ENCODE measurements at places on chromosomes 12 and 14. TPM values are rescaled to one million over a fixed set of nuclear protein-coding genes. Genes with fewer than 3 reads are reported as not detected.

- no peak for DNase-seq
These were observed 1103.1 kb downstream of the VRK1 start for GRCh38 chr14:97900196-97900854.

DNA sequence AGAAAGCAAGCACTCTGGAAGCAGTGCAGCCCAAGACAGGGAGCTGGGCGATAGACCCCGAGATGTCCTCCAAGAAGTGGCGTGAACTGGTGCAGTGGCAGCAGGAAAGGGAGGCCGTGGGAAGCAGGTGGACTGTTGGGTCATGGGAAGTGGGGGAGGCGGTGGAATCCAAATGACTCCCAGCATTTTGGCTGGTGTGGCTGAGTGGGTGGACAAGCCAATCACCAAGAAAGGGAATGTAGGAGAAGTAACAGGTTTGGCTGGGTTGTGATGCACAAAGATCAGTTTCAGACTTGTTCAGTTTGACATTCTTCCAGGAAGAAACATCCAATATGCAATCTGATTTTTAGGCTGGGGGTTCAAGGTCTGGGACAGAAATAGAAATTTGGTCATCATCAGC lies 46.0 kb upstream of the KTN1 start:
- no peak for DNase-seq

GRCh38 chr12:116144384-116144783 lies 133.1 kb downstream of the MED13L start:
- no peak for DNase-seq

GRCh38 chr12:118271770-118272417 lies 100.8 kb downstream of the TAOK3 start:
- DNase-seq = no peak

GRCh38 chr14:100911665-100912316 lies 8.3 kb upstream of the RTL1 start:
- peak; percentile 5 for DNase-seq

GRCh38 chr14:58060077-58060476 lies 91.9 kb downstream of the ARMH4 start:
- peak; percentile 5 for DNase-seq

DNA sequence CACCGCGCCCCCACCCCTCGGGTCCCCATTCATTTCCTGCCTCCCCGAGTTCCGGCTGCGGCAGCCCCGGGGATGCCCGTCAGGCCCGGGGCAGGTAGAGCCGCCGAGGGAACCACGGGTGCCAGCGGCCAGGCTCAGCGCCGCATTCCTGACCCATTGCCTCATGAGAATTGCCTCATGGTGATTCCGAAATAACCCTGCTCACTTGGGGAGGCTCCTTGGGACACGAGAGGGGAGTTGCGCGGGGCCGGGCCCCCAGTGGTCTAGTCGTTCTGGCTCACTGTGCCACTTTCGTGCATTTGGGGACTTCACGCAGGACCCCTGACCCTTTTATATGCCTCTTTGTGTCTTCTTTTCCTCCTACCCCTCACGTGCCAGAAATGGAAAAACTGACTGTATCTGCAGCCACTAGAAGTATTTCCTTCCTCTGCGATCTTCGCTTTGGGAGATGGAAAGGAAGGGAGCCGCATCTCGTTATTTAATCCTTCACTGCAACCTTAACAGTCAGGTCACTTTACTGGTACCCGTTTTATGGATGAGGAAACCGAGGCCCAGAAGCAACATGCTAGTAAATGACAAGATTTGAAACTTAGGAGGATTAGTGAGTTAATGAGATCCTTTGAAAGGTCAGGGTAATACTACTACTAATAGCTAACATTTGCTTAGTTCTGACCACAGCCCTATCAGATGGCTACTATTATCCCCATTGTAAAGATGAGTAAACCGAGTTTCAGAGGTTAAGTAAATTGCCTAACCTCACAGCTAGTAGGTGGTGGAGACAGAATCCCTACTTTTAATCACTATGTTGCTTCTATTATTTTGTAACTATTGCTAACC lies 768 bp downstream of the PTPN11 start:
- peak; percentile 72 for DNase-seq

DNA sequence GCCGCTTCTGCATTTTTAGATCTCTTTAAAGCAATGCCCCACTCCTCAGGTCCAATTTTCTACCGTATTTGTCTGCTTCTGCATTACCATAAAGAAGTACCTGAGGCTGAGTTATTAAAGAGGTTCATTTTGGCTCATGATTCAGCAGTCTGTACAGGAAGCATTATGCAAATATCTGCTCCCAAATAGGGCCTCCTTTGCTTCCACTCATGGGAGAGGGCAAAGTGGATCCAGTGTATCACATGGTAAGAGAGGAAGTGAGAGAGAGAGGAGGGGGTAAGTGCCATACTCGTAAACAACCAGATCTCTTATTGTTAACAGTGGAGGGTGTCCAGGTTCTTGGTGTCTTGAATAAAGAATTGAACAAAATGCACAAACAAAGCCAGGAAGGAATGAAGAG lies 316.1 kb upstream of the SEL1L start:
- no peak for DNase-seq

GRCh38 chr12:4106621-4107020 lies 166.9 kb upstream of the CCND2 start:
- DNase-seq = no peak

- DNase-seq = no peak
These were observed 51.2 kb downstream of the SINHCAF start for GRCh38 chr12:31274520-31275300.

GRCh38 chr14:92144708-92145107 lies 22.9 kb downstream of the CPSF2 start:
- DNase-seq = peak; percentile 22

- peak; percentile 11 for DNase-seq
These were observed 39.2 kb upstream of the CD163 start for GRCh38 chr12:7542813-7543212.

DNA sequence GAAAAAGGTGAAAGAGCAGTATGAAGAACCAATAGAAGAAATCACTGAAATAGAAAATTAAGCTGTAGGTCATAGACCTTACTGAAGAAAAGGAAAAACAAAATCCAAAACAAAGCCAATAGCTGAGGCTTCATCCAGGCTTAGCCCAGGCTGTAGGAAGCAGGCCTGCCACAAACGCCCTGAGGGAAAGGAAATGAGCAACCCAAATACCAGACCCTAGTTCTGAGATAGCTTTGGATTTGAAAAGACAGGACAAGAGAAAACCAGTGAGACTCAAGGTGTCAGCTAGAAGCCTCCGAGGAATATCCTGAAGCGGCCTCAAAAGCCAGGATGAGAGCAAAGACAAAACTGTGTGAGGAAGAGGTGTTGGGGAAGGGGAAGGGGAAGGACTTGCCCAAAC lies 79.2 kb downstream of the FERMT2 start:
- no peak for DNase-seq

DNA sequence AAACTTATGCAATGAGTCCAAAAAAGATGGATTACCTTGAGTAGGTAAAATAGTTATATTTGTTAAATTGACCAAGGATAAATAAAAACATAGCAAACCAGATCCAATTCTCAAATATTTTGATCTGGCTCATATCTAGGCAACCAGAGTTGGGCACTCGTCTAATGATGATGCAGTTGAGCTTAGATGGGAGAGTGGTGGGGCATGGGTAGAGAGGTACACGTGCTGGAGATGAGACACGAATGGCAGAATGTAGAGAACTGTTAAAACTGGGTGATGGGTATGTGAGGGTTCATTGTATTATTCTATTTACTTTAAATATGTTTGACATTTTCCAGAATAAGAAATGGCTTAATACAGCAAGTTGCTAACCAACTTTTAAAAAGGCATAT lies 7.6 kb upstream of the RNF34 start:
- DNase-seq = no peak

DNA sequence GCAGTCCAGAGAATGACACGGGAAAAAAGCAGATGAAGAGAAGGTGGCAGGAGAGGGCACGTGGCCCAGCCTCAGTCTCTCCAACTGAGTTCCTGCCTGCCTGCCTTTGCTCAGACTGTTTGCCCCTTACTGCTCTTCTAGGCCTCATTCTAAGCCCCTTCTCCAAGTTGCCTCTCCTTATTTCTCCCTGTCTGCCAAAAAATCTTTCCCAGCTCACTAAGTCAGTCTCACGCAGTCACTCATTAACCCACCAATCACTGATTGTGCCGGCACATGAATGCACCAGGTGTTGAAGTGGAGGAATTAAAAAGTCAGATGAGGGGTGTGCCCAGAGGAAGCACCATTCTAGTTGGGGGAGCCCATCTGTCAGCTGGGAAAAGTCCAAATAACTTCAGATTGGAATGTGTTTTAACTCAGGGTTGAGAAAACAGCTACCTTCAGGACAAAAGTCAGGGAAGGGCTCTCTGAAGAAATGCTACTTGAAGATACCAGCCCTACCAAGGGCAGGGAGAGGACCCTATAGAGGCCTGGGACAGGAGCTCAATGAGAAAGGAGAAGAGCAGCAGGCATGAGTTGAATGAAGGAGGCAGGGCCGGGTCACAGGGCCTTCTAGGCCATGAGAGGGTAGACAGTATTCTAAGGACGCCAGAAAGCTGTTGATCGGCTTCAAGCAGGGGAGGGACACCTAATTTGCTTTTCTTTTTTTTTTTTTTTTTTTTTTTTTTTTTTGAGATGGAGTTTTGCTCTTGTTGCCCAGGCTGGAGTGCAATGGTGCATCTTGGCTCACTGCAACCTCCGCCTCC lies 40.9 kb downstream of the DAD1 start:
- DNase-seq = no peak

DNA sequence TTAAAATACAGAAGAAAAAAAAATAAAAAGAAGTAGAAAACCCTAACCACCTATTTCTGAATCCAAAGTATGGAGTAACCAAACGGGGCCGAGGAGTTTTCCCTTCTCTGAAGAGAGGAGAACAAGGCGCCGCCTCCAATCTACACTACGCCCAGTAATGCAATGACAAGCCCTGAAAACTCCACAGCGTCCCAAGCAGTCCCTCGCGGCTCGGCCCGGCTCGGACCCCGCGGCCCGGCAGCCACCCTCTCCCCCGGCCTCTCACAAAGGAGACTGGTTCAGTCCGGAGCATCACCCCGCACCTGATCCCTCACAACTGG lies 371 bp downstream of the CHD8 start:
- no peak for DNase-seq

DNA sequence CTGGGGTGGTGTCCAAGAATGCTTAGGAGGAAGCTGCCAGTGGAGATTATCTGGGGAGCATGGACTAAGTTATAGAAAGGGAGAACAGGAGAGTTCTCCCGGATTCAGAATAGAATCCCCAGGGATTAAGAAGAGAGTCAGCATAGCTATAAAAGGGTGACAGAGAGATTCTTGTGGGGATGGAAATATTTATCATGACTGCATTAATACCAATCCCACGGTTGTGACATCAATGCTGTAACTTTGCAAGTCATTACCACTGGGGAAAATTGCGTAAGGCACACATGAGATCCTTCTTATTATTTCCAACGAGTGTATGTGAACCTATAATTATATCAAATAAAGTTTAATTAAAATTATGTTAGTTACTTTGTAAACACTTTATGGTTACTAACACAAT lies 447.9 kb upstream of the TMEM132C start:
- peak; percentile 15 for DNase-seq

GRCh38 chr14:54568821-54569595 lies 2.1 kb downstream of the SAMD4A start:
- peak; percentile 31 for DNase-seq

GRCh38 chr14:44798386-44799242 lies 163.1 kb downstream of the KLHL28 start:
- no peak for DNase-seq

- DNase-seq = peak; percentile 52
These were observed 179.2 kb upstream of the DCN start for GRCh38 chr12:91361864-91362263.

DNA sequence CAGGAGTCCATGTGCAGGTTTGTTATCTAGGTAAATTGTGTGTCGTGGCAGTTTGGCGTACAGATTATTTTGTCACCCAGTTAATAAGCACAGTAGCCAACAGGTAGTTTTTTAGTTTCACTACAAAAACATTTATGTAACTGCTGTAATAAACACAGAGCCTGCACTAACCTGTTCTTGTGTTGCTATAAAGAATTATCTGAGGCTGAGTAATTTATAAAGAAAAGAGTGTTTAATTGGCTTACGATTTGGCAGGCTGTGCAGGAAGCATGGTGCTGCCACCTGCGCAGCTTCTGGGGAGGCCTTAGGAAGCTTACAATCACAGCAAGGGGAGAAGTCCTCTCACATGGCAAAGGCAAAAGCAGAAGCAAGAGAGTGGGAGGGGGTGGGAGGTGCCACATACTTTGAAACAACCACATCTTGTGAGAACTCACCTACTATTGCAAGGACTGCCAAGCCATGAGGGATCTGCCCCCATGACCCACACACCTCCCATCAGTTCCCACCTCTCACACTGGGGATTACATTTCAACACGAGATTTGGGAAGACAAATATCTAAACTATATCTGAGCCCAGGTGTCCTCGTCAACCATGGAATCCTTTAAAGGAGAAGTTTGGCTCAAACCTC lies 266.4 kb upstream of the GRIP1 start:
- no peak for DNase-seq

DNA sequence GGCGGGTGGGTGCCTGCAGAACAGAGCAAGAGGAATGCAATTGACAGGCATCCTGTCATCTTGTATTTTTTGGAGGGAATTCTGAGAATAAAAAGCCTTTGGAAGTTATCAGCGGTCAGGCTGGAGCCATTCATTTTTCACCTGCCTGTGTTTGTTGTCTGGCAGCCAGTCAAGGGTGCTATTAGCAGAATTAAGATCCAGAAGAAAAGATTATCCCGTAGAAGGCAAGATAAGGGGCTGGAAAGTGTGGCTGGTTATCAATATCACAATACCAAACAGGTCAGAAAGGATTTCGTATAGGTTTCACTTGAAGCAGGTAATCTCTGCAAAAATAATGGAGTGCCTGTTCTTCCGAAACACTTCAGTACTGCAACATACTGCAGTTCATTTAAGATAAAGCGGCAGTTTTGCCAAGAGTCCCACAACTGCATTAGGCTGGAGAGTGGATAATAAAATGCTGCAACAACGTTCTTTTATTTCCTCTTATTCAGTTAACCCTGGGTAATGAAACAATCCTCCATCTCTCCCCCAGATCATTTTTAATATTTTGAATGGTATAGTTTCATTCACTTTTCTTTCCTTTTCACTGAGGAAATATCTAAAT lies 171.2 kb upstream of the CDKN3 start:
- no peak for DNase-seq

CLEC6A gene
- not detected for total RNA-seq

INHBE gene
- 0.26 TPM for total RNA-seq

TSPAN19 gene
- total RNA-seq = 0.06 TPM

GUCY2C gene
- total RNA-seq = not detected

IFNG gene
- total RNA-seq = not detected

NYNRIN gene
- 0.06 TPM for total RNA-seq

OTX2 gene
- not detected for total RNA-seq

SALL2 gene
- 7.1 TPM for total RNA-seq

PPP4R4 gene
- 0.19 TPM for total RNA-seq

TGM1 gene
- total RNA-seq = 2.5 TPM

KERA gene
- total RNA-seq = not detected
